ENCODE measurements at places on chromosomes 12 and 14.

DNA sequence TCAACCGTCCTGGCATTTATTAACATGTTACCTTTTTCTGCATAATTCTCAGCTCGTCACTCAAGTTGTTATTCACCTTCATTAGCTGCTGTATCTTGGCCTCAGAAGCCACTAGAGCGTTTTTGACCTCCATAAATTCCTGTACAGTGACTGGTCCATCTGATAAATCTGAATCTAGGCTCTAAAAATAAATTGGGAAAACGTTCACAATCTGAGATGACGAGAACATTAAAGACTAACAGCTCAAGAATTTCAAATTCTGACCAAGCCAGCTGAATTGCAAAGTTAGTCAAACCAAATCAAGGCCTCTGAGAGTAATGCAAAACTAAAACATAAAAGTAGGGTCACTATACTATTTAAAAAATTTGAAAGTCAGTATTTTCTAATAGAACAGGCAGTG is 45.0 kb downstream of the GIT2 start:
- no peak for DNase-seq

GRCh38 chr14:68215629-68216028 is 396.1 kb downstream of the RAD51B start:
- DNase-seq, result no peak

- no peak for DNase-seq
Observed at GRCh38 chr12:111971800-111972199, 41.2 kb downstream of the TMEM116 start.

DNA sequence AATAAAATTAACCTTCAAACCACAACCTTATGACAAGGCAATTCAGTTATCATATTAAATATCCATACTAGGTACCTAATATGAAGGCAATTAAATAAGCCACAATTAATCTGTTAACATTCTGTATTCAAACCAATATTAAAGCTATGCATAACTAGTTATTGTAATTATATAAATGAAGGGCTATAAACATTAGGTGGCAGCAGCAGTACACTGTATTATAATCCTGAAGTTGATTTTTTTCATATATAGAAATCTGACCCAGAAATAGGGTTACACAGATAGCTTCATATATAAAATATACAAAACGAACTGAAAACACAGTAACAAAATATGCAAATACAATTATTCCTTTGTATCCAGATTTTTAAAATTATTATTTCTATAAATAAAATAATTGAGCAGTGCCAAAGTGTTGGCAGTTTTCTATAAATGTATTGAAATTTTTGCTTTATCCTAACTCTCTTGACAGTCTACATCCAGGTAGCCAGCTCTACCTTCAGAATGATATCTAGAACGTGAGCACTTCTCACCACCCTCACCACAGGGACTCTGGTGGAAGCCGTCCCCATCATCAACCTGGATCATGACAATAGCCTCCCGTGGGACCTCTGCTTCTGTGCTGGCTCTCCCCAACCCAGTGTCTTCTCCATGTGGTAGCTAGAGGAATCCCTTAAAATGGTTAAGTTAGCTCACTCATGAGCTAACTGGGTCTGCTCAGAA is 136.2 kb downstream of the MED13L start:
- DNase-seq, result no peak

- DNase-seq, result no peak
Observed at GRCh38 chr14:92932448-92933395, 9.8 kb downstream of the CHGA start.

DNA sequence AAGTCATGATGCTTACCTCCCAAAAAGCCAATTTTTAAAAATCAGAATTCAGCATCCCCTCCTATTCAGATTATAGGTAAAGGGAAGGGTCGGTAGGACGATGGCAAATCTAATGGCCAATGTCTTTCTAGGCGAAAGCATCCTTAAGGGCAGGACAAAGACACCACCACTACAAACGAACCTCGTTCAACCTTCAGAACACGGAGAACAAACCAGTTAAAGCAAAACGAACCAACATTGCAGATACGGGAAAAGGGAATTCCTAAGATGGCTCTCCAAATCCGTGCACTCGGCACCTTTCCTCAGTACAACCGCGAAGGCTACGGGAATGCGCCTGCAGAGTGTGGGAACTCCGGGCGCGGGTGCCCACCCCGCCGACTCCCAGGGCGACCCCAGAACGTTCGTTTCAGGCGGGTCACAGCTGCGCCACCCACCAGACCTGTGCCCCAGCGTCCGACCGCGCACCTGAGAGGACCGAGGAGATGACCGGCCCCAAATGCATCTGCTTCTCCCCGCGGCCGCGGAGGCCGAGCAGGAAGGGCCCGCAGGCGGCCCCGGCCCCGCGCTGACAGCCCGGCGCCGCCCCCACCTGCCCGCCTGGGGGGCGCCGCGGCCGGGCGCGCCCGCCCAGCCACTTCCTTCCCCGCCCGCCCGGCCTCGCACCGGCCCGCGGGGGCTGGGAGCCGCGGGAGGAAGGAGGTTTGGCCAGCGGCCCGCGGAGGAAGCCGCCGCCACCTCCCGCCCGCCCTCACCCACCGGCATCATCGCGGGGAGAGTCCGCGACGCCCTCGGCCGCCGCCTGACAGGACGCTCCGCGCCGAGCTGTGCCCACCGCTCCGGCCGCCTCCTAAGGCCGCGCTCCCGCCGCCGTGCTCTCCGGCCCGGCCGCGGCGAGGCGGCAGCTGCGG is 578 bp downstream of the PPP1R13B start:
- DNase-seq, result no peak

GRCh38 chr14:80202888-80203562 is 8.3 kb downstream of the DIO2 start:
- no peak for DNase-seq

GRCh38 chr12:111773801-111774551 is 7.2 kb downstream of the ALDH2 start:
- DNase-seq, result no peak

DNA sequence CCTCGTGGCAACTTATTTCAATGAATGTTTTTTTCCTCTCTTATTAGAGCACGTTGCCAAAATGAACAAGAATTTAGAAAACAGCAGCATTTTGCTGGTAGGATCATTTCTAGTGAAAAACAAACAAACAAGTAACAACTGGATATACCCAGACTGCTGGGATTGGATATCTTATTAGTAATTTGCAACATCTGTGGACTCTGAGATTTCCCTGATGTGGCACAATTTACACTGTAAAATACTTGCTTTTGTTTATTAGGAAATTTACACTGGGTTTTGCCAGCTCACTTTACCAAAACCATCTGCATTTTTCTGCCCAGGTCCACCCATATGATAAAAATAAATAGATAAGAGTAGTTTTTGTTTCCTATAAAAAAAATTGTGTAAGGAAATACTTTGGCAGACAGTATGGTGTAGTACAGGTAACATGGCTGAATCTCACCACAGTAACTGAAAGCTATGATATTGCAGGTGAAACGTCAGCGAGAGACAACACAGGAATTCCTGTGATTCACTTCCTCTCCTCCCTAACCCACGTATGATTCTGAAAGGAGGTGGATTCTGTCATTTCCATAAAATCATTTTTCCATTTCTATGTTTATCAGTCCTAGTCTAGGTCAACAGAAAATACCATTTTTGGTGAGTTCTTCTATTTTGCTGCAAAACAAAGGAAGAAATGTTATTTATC is 176.2 kb upstream of the NOVA1 start:
- no peak for DNase-seq

GRCh38 chr12:91921555-91921954 is 224.1 kb downstream of the BTG1 start:
- DNase-seq, result no peak

GRCh38 chr12:32284561-32284960 is 114.8 kb upstream of the FGD4 start:
- no peak for DNase-seq
